ENCODE measurements at places on chromosomes 12 and 14.

GRCh38 chr14:56059054-56059453, 59.2 kb upstream of the PELI2 start:
- no peak for DNase-seq

DNA sequence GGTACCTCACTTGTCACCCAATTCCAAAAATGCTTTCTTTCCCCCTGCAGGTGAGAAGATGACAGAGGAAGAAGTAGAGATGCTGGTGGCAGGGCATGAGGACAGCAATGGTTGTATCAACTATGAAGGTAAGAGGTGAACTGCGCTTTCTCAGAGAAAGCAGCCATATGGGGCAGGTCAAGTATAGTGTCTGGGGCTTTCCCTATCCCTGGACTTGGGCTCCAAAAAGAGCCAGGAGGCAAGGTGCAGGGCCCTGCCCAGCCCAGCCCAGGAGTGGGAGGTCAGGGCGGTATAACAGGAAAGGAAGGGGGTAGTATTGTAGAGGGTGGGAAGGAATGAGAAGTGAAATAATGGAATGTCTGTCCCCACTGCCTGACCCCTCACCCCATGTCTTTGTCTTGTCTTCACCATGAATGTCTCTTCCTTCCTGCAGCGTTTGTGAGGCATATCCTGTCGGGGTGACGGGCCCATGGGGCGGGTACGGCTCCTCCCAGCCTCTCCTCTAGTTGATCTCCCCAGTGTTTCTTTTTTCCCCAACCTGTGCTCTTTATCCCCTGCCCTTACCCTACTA, 2.1 kb downstream of the MYL6 start:
- peak; percentile 64 for DNase-seq

GRCh38 chr14:24804552-24805212, 170.7 kb upstream of the GZMB start:
- no peak for DNase-seq

- no peak for DNase-seq
Measured at GRCh38 chr12:7289743-7290142, 14.1 kb upstream of the ACSM4 start.

- no peak for DNase-seq
Measured at GRCh38 chr12:16482726-16483125, 123.2 kb downstream of the LMO3 start.

DNA sequence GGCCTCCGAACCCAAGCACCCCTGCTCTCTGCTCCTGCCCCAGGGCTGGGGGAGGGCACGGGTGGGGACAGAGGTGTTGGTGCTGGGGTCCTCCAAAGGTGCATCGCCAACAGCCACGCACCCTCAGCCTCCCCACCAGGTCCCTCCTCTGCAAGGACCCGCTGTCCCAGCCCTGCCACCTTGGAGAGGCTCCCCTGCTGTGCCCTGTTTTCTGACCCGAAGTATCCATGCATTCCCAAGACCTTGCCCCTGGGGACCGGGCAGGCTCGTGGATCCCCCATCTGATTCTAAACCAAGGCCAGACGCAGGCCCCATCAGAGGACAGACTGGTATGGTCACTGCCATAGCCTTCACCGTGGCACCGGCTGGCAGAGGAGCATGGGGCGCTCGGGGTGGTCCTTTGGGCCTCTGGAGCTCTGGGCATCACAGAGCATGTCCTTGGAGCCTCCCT, 22.7 kb upstream of the BEGAIN start:
- no peak for DNase-seq

DNA sequence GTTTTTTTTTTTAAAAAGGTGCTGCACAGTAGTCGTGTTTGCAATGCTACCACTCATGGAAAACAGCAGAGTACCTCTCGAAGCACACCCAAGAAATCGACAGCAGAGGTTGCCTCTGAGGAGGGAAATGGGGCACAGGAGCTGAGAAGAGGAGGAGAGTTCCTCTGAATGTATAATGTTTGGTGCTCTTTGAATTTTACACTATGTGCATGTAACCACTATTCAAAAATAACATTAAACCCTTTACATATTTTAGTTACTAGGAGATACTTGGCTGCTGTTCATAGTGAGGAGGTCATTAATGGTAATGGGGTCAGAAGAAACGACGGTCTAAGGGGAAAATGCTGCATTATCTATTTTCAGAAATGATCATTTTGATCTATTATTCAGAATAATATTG, 129.4 kb upstream of the CLEC14A start:
- DNase-seq = no peak

DNA sequence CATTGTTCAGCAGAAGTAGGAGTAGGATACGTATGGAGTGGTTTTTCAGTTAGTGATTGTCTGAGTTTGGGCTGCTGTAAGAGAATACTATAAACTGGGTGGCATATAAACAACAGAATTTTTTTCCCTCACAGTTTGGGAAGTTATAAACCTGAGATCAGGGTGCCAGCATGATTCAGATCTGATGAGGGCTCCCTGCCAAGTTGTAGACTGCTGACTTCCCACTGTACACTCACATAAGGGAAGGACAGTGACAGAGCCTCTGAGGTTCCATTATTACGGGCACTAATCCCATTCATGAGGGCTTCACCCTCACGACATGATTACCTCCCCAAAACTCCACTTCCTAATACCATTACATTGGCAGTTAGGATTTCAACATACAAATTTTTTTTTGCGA, 50.7 kb downstream of the ACSM4 start:
- no peak for DNase-seq

GRCh38 chr14:90522571-90523191, 125.9 kb downstream of the CALM1 start:
- DNase-seq = no peak

DNA sequence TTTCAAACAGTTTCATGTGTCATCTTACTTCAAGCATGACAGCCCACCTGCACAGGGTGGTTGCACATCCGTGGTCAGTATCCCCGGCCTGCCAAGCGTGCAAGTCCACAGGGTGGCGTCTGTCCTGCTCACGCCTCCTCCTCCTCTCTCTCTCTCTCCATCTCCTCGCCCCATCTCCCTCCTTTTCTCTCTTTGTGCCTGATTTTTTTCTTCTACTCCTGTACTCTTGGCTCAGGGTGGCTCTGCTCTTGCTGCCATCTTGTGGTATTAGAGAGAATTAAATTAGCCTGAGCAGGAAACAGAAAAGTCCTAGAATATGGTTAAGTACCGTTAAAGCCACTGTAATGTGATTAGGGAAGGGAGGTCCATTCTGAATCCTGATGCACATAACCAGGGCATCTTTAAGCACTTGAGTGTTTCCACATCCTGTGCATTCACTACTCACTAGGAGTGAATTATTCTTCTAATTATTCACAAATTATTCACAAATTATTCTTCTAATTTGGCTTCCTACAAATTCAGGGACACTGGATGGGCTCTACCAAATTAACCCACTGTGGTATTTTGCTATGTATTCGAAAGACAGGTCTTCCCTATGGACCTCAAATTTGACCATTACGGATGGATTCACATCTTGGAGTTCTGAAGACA, 25.5 kb upstream of the DTX1 start:
- no peak for DNase-seq

DNA sequence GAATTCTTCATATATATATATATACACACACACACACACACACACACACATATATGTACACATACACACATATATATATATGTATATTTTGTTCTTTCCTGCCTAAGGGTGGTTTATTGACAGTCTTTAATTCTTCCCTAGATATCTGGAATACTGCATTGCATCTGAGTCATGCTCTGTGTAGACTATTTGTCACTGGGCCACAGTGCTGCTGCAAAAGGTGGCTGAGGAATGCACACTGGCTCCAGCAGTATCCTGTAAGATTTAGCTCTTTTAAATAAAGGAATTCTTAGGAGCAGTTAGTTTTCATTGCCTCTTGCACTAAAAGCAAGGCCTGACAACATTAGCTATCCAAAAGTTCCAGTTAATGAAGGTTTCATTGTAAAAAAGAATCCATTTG, 200.9 kb downstream of the APAF1 start:
- no peak for DNase-seq

GRCh38 chr14:96139169-96139568, 65.5 kb upstream of the BDKRB2 start:
- DNase-seq = no peak

- DNase-seq = no peak
Measured at GRCh38 chr12:127214186-127214585, 1052.8 kb upstream of the TMEM132C start.

DNA sequence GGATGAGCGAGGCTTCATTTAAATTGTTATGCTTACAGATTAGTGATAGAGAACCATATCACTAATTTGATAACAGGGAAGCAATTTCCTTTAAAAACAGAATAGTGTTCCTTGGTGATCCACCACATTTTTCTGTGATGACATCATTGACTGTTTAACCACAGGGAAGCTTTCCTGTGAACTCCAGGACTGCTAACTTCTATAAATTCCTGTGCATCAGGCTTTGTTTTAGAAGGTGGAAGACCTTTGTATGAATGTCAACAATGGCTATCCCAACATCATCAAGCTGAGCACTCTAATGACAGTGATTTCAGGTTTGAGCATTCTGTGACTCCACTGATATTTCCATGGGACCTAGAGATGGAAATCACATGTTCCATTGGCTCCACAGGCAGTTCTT, 177.1 kb downstream of the RMST start:
- DNase-seq = no peak

- DNase-seq = no peak
Measured at GRCh38 chr14:49203676-49204075, 382.5 kb downstream of the RPS29 start.

GRCh38 chr12:117533687-117534086, 172.3 kb upstream of the NOS1 start:
- DNase-seq = no peak

DNA sequence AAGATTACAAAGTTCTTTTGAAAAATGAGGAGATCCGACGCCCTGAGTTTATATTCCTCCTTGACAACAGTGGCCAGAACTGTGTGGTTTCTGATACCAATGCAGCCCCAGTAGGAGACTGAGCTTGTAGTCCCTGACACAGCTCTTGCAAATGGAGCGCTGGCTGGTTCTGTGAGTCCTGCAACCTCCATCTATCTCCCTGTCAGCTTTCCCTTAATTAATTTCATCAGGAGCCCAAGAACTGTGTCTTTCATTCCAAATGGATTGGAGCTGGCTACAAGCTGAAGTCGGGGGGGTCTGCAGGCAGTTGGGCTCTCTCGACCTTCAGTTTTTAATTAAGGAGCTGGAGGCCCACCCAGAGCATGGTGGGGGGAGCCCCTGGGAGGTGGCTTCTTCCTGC, 160.6 kb downstream of the ADGRD1 start:
- DNase-seq = no peak

DNA sequence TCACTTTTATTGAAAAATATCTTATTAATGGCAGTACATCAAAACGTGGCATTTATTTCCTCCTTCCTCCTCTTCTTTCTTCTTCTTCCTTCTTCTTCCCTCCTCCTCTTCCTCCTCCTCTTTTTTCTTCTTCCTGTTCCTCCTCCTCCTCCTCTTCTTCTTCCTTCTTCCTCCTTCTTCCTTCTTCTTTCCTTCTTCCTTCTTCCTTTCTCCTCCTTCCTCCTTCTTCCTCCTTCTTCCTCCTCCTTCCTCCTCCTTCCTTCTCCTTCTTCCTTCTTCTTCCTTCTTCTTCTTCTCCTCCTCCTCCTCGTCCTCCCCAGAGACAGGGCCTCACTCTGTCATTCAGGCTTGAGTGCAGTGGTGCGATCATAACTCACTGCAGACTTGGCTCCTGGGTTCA, 457.2 kb downstream of the AEBP2 start:
- DNase-seq = no peak

DNA sequence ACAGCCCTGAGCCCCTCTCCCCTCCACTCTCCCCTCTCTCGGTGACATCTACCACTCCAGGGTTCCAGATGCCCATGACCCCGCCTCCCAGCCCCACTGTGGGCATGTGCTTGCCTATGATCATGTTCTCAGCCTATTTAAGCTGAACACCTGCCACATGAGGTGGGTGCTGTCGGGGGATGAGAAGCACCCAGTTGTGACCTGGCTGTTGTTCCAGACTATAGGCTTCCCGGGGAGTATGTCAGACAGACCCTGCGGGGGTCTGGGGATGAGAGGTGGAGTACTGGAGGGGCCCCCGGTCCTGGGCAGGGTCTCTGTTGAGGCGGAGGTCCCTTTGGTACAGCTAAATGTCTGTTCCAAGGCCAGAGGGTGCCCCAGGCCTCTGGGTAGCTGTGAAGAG, 6.0 kb downstream of the VSX2 start:
- no peak for DNase-seq

DNA sequence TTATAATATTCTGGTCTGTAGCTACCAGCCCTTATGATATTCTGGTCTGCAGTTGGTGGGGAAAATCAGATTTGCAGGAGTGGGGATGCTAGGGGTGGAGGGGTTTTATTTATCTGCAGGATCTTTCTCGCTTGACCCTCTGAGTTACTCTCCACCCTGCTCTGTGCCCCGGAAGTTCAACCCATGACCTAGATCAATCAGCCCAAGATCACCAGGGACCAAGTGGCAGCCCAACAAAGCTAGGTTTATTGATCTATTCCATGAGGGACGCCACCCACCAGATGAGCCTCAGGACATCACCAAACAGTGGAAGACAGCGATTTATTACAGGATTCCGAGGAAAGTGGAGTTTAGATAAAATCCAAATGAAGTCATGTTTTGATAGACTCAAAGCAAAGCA, 25.8 kb upstream of the C12orf76 start:
- no peak for DNase-seq

- DNase-seq = no peak
Measured at GRCh38 chr12:57821474-57822214, 3.1 kb upstream of the AVIL start.

DNA sequence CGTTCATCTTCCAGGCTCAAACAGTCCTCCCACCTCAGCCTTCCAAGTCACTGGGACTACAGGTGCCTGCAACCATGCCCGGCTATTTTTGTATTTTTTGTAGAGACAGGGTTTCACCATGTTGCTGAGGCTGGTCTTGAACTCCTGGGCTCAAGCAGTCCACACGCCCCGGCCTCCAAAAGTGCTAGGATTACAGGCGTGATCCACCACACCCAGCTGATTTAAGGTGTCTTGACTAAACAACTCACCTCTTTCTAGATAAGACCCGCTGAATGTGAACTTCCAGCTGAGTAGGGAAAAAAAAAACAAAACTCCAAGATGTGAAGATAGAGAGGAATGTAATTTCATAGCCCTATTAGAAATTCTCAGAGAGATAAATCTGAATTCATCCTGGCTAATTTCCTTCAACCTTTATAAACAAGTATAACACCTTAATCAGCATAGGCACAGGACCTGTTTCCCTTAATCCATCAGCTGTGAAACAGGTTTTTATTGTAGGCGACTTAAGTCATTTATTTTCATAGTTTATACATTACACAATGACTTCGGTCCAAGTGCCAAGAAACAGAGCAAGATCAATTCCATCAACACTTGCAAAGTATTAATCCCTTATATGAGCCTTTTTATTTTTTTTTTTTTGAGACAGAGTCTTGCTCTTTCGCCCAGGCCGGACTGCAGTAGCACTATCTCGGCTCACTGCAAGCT, 51.5 kb downstream of the HCAR2 start:
- DNase-seq = no peak

- no peak for DNase-seq
Measured at GRCh38 chr14:99574099-99574880, 29.7 kb downstream of the CCDC85C start.

DNA sequence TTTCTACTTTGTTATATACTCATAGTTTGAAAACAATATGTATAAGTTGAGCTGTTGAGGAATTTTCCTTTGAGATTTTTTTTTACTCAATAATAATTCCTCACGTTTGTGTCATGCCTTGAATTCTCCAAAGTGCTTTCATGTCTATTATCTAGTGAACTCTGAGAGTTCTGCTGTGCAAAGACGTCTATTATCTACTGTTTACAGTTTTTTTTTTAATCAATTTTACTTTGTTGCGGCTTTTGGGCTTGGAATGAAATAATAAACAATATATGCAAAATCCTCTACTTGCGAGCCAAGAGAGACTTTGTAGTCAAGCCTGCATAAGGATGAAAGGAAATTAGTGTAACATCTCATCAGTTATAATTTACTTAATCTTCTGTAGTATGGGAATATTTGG, 107.2 kb upstream of the FRMD6 start:
- no peak for DNase-seq

All from CD4-positive, alpha-beta T cell treated with Interleukin-15 for 1 hour (primary cell).